Stimulated activated CD8-positive, alpha-beta memory T cell treated with anti-CD3 and anti-CD28 coated beads, Interleukin-2, amount 100 ng/mL, for 48 hours (primary cell): ENCODE measurements at places on chromosomes 7 and 10.

DNA sequence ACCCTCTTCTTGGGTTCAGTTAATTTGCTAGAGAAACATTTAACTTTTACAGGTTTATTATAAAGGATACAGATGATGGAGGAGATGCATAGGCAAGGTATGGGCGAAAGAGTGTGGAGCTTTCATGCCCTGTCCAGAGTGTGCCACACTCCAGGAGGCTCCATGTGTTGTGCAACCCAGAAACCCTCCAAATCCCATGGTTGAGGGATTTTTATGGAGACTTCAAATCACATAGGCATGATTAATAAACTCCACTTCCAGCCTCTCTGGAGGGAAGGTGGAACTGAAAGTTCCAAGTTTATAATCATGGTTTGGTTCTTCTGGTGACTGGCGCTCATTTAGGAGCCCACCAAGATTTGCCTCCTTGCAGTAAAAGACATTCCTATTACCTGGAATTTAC is 159.9 kb downstream of the PHTF2 start:
- no peak for DNase-seq

GRCh38 chr7:7489546-7489945 is 46.1 kb downstream of the COL28A1 start:
- DNase-seq, result no peak

DNA sequence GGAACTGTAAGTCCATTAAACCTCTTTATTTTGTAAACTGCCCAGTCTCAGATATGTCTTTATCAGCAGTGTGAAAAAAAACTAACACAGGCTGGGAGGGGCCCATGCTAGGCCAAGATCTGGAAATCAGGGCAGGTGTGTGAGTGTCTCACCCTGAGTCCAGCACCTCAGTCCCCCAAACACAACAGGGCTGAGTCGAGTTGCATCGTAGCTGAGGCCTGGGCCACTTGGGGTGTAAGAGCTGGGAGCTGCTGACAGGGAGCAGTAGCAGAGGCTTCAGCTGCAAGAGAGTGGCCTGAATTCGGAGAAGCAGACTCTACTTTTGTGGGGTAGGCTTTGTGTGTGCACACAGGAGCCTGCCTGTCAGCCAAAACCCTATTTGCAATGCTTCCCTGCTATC is 553.1 kb downstream of the PTPRN2 start:
- no peak for DNase-seq

- no peak for DNase-seq
Observed at GRCh38 chr10:112585960-112586359, 138.9 kb downstream of the VTI1A start.

DNA sequence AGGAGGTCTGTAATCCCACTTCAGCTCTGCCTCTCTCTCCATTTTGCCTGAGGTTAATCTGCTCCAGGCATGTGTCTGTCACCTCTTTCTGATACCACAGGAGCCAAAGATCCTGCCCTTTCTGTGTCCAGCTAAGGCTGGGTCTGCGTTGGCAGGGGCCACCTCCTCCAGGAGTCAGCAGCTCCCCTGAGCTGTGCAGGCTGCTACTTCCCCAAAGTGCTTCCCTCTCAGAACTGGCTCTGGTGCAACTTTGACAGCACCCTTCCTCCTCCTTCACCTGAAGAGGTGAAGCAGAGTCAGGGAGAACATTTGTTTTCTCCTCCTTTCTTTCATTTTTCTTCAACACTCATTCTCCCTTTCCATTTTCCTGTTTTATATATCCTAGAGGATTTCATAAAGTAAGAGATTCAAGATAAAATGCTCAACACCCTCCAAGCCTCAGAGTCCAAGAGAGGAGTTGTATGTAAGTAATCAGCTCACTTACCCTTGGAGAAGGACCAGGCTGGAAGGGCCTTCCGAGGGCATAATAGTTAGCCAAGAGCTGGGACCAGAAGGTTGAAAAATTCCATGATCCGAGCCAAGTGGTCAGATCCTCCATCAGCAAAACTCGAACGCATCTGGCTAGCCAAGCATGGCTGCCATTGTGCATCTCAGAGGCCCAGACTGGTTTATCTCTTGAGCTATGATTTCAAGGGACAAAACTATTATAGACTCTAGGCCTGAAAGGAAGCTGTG is 257.3 kb downstream of the PTEN start:
- no peak for DNase-seq

- no peak for DNase-seq
Observed at GRCh38 chr7:43557831-43558495, 24.9 kb upstream of the STK17A start.

GRCh38 chr10:87867453-87867852 is 4.0 kb downstream of the PTEN start:
- DNase-seq, result no peak

GRCh38 chr7:157238087-157238486 is 98.7 kb upstream of the DNAJB6 start:
- no peak for DNase-seq

DNA sequence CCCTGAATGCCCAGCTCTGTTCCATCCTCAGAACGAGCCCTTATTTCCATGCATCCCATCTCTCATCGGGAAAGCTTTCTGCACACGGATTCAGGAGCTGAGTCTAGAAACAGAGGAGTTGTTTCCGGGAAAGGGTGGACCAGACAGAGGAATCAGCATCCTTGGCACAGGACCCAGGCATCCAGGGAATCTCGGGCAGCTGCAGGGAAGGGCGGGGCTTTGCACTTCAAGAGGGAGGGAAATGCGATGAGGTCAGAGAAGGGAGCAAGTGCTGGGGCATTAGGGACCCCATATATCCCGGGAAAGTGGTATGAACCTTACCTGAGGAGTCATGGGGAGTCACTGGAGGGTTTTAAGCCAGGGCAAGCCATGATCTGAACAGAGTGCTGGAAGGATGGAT is 68.5 kb downstream of the NPTX2 start:
- no peak for DNase-seq

GRCh38 chr7:16762177-16762576 is 8.6 kb downstream of the TSPAN13 start:
- no peak for DNase-seq

- DNase-seq, result no peak
Observed at GRCh38 chr10:77542710-77543259, 94.8 kb downstream of the KCNMA1 start.

- no peak for DNase-seq
Observed at GRCh38 chr7:92456236-92456635, 9.0 kb downstream of the GATAD1 start.

DNA sequence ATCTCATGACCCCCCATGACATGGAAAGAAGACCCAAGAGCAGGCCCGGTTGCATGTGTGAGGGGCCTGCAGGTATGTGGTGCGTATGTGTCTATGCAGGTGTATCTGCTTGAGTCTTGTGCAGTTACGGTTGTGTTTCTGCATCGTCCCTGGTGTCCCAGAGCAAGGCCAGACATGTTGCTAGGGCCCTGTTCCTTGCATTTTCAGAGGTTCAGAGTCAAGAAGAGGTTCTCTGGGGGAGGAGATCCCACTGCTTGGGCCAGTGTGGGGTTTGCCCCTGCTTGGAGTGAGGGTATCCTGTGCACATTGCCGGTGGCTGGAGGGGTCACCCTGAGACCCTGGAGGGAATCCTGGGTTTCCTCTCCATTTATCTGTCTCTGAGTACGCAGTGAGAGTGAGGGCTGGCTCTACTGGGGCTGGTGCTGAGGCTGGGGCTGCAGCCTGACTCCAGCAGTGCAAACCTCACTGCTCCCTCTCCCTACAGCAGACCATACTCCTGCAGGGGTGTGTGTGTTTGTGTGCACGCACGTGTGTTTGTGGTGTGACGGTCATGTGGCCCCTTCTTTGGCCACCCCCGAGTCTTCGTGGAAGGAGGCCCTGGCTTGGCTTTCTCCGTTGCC is 4.1 kb downstream of the TRIM8 start:
- no peak for DNase-seq

GRCh38 chr7:99447943-99448342 is 9.2 kb downstream of the CPSF4 start:
- no peak for DNase-seq

DNA sequence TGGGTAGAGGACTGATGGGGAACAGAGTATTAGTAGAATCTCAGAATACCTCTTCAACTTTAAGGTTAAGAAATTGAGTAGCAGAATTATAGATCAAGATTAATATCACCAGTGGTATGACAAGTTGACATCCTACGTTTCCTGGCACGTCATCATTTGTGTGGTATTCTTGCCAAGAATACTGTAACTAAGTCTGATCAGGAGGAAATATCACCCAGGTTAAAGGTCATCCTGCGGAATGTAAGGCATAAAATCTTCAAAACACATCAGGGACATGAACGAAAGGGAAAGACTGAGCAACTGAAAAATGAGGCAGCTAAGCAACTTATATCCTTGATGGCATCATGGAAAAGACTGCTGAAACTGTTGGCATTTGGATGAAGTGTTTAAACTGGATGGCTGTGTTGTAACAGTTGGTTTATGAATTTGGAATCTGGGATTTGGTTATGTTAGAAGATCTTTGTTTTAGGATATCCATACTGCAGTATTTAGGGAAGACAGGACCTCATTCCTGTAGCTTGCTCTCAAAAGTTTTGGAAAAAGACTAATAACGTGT is 86.1 kb downstream of the TRIM24 start:
- DNase-seq, result no peak

DNA sequence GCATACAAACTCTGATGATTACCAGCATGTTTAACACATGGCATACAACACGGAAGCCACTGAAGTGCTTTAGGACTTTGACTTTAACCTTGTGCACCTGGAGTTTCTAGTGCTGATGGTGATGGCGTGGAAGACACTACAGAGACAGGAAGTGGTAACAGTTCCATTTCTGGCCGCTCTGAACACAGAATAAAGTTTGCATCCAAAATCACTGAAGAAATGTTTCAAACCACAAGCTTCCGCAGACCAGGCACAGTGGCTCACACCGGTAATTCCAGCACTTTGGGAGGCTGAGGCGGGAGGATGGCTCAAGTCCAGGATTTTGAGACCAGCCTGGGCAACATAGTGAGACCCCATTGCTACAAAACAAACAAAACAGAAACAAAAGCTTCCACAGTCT is 40.3 kb upstream of the TNPO3 start:
- DNase-seq, result no peak

- DNase-seq, result no peak
Observed at GRCh38 chr10:109934958-109935793, 11.9 kb upstream of the XPNPEP1 start.
